ENCODE measurements at places on chromosomes 12 and 14.

GRCh38 chr12:89280833-89281538 is 71.3 kb downstream of the DUSP6 start:
- DNase-seq: no peak

DNA sequence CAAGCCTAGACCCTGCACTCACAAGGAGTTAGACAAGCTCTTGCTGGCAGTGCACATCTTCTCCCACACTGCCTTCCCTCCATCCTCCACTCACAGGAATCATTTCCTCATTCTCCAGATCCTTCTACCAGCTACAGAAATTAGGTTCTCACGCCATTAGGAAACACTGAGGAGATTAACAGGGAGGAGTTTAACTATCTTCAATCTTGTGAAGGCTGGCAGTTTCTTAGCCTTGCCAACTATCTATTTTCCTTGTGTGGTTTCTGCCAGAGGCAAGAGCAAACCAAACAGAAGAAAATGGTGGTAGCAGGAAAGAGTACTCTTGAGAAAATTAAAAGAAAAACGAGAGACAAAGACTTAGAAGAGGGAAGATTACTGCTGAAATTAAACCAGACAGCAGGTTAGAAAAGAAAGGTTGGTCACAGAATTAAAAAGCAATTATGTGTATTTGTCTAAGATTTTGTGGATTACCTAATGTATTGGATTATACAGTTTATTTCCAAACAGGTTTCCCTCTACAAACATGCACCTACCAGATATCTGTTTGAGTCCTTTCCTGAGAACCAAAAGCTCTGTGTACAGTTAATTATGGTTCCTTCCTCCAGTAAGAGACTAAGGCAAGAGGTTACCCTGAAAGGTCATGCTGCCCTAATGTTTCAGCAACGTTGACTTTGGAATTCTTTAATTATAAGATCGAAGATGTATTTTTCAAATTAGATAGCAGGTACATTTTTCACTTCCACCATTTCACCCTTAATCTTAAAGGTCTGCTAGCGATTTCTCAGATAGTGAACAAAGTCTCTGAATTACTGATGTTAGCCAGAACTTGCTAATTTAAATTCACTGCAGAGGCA is 5.0 kb downstream of the RERG start:
- DNase-seq: no peak

DNA sequence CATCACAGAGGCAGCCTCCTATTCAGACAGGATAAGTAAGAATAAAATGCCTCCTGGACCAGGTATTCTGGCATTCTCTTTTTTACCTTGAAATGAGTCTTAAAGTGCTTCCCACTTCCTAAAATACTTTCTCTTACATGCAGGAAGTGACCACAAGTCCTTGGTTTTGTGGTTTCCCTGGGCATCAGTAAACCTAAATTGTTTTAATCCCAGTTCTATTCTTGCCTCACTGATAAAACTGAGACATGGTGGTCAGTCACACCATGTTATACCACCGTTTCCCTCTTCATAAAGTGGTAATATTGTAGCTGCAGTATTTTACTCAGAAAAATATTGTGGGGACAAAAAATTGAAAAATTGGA is 1.2 kb upstream of the SALL2 start:
- DNase-seq: no peak

GRCh38 chr12:675562-675961 is 12.3 kb upstream of the NINJ2 start:
- no peak for DNase-seq

GRCh38 chr12:93297032-93297431 is 80.7 kb upstream of the NUDT4 start:
- no peak for DNase-seq

Data from NCI-H510A (cell line).